ENCODE measurements at places on chromosomes 7 and 10.

DNA sequence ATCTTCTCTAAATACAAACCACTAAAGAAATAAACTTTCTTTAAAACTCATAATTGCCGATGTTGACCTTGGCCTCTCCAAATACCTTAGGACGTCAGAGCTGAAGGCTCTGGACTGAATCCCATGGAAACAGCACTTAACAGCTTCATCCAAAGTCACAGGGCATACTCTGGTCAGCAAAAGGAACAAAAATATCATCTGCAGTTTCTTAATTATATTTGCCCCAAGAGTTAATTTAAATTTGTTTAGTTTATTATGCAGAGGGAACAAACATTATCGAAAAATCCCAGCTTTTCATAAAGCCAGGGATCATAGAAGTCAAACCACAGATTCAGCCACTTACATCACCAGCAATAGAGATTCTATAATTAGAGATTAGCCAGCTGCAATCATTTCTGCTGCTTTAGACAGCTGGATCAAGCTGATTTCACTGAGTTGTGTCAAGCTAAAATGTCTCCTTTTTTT is 20.5 kb upstream of the FAM13C start:
- DNase-seq: no peak

GRCh38 chr7:121810831-121811672 is 61.9 kb upstream of the PTPRZ1 start:
- DNase-seq: no peak

- no peak for DNase-seq
Observed at GRCh38 chr7:16891874-16892643, 10.3 kb upstream of the AGR3 start.

- DNase-seq: no peak
Observed at GRCh38 chr7:121876656-121877500, 3.9 kb downstream of the PTPRZ1 start.

DNA sequence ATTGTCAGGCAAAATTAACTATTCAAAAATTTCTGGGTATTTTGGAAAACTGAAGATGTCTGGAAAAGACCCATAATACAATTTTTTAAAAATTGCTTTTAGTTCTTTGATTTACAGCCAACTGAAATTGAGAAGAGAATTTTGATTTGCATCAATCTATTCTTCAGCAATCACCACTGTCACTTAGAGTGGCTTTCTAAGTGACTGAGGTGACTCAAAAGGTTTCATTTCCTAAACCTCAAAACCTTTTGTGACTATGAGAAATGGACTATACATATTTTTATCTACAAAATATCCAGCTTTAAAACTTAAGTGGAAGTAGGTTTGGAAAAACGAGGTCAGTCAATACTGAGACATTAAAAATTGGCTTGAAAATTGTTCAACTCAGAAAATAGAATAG is 60.0 kb downstream of the ENO4 start:
- no peak for DNase-seq

DNA sequence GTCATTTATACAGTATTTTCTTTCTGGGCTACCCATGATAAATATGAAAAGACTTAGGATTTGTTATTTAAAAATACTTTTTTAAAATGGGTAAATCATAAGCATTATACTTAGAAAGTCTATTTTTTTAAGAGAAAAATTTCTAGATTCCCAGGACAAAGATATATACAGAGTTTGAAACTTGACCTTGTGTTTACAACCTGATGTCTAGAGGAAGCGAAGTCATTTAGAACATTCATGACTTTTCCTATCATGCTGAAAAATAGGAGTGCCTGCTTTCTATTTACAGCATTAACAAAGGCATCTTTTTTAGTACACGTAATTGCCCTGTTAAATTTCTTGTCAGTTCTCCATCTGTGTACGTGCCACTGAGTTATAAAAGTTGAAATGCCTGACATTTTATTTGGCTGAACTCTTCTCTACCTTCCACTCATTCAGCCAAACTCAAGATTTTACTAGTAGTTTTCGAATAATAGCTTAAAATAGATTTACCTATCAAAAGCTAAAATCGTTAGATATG is 23.0 kb downstream of the GNAT3 start:
- DNase-seq: no peak

DNA sequence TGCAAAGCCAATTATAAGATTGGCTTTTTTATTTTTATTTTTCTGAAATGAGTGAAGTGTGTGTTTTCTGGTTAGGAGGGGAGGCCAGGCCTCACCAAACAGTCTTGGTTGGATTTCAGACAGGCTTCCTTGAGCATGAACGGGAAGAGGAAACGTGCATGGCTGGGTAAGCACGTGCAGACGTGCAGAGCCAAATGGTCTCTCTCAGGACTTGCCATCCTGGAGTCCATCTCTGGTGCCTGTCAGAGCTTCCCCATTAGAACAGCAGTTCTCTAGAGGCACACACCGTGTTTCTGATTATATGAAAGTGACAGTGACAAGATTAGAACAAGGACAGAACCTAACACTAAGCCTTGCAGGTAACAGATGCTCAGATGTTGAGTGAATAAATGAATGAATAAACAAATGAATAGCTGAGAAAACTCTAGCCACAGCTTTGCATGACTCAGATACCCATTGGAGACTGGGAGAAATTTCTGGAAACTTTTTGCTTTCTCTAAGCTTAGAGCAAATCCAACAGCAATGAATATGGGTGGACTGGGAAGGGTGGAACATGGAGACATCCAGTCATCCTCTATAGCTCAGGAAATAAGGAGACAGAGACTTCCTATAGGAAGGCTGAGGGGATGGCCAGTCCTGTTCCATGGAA is 11.8 kb upstream of the CALD1 start:
- DNase-seq: no peak

GRCh38 chr10:27158421-27158820 is 3.3 kb downstream of the MASTL start:
- DNase-seq: no peak

DNA sequence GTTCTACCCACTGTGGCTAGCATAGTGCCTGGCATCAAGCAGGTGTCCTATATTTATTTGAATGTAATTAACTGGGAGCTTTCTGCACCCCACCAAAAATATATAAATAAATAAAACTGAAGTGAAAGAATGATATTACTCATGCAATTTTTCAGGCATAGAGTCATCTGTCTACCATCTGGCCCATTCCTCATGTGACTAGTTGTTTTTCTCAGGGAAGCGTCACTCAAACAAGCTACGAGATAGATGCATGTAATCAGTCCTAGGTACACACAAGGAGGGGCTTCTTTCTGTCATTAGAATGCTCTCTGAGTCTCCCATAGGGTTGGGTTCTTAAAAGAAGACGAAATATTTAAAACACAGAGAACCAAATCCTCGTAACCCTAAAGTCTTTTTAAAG is 255.5 kb upstream of the KMT2E start:
- no peak for DNase-seq

- no peak for DNase-seq
Observed at GRCh38 chr10:120606051-120606764, 149.2 kb downstream of the PLPP4 start.

GRCh38 chr10:130554701-130555410 is 418.7 kb downstream of the GLRX3 start:
- no peak for DNase-seq

- DNase-seq: no peak
Observed at GRCh38 chr10:3719024-3719843, 65.8 kb downstream of the KLF6 start.

- DNase-seq: no peak
Observed at GRCh38 chr10:44249490-44249889, 135.4 kb downstream of the CXCL12 start.

- no peak for DNase-seq
Observed at GRCh38 chr7:135938563-135938962, 38.6 kb downstream of the MTPN start.

DNA sequence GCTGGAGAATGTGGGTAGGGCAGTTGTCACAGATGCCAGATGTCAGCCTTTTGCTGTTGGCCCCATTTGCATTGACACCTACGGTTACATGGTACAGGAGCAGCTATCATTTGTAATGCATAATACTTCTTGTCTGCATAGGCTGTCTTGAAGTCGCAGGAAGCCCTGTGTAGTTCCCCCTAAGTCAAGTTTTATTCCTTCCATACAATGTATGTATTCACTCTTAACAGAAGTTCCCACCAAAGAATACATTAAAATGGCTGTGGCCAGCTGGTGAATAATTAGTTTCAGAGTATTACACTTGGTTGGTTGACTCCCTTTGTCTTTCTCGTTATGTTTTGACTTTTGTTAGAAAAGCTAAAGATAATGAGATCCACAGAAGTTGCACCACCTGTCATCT is 1169.0 kb downstream of the REEP3 start:
- no peak for DNase-seq

DNA sequence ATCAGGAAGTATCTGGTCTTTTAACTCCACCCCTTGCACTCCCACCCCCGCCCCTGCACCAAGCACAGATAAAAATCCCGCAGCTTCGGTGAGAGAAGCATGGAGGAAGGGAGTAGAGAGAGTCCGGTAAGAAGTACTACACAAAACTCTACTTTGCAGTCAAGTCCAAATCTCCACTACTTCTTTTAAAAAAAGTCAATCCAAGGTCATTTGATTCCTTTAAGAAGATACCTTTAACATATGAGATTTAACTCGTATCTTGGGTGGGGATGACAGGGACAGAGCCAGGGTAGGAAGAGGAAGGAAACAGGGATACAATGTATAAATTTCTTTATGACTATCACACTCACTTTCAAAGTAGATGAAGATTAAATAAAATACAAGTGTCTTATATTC is 132.1 kb downstream of the NRBF2 start:
- peak; percentile 38 for DNase-seq

All from stimulated activated CD4-positive, alpha-beta T cell treated with anti-CD3 and anti-CD28 coated beads, Interleukin-4, amount 100 ng/mL, for 24 hours (primary cell).